Esophagus muscularis mucosa (tissue), 4 donors: ENCODE measurements at places on chromosomes 16 and 17. TPM values are rescaled to one million over a fixed set of nuclear protein-coding genes. Genes with fewer than 3 reads are reported as not detected.

NPIPA7 gene
- total RNA-seq: 4.2 TPM

KRT40 gene
- not detected for total RNA-seq

METRN gene
- total RNA-seq: 56.5 TPM

SMIM5 gene
- 6.6 TPM for total RNA-seq

SLFN14 gene
- not detected for total RNA-seq

LPCAT2 gene
- total RNA-seq: 9.6 TPM

SF3B3 gene
- total RNA-seq: 51.1 TPM

OTOA gene
- total RNA-seq: 0.33 TPM

SPATA22 gene
- not detected for total RNA-seq

ZNF75A gene
- total RNA-seq: 15.4 TPM

CBLN1 gene
- total RNA-seq: 1.4 TPM

MRPS34 gene
- 75.2 TPM for total RNA-seq

SYNGR3 gene
- 2.8 TPM for total RNA-seq

ICAM2 gene
- 56.0 TPM for total RNA-seq

SCGB1C2 gene
- not detected for total RNA-seq

TSNAXIP1 gene
- 1.0 TPM for total RNA-seq

GFAP gene
- total RNA-seq: 2.8 TPM

LITAFD gene
- total RNA-seq: not detected

CACNG1 gene
- not detected for total RNA-seq

ZG16 gene
- not detected for total RNA-seq

ENPP7 gene
- not detected for total RNA-seq

ABCA9 gene
- total RNA-seq: 26.6 TPM

BANP gene
- total RNA-seq: 29.3 TPM

FN3K gene
- total RNA-seq: 8.7 TPM

KRTAP1-1 gene
- total RNA-seq: not detected

NHERF2 gene
- total RNA-seq: 45.3 TPM

CSH2 gene
- not detected for total RNA-seq

ITPRIPL2 gene
- total RNA-seq: 88.4 TPM

FOXN1 gene
- total RNA-seq: not detected

EPN3 gene
- not detected for total RNA-seq

SLC16A11 gene
- total RNA-seq: not detected

BIRC5 gene
- total RNA-seq: 2.0 TPM
